ENCODE measurements at places on chromosomes 11 and 22.

DNA sequence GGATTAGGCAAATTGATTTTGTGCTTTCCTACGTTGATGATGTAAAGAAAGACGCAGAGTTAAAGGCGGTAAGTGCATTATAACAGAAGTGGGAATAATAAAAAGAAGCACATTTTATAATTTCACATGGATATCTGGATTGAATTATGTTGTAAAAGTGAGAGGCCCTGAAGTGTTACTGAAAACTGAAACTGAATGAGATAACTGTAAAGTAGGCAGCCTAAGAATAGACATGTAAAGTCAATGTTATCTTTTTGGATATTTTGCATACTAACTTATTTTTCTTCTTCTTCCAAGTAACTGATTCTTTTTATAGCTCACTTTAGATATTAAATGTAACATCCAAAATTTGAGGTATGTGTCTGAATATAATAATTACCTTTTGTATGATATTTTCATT lies 28.3 kb downstream of the ANO5 start:
- DNase-seq: no peak

DNA sequence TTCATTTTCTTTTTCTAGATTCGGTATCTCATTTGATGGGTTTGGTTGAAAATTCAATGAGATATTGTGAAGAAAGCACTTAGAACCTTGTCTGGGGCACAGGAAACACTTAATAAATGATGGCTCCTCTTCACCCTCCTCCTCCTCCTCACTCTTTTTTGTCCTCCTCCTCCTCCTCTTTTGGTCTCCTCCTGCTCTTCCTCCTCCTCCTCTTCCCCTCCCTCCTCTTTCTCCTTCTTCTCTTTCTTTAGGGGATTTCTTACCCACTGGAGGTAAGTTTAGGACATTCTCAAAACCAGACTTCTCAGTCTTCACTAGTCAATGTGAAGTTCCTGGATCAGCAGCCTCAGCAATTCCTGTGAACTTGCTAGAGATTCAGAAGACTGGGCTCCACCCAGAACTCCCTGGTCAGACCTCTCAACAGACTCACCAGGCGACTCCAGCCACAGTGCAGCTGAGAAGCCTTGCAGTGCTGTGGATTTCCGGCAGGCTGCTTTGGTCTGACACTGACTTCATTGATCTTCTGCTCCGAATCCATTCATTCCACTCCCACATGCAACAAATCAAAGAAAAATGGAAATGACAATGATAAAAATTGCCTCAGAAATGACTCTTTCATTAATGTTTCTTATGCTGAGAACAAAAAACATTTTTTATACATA lies 368.6 kb upstream of the B3GAT1 start:
- DNase-seq: no peak

DNA sequence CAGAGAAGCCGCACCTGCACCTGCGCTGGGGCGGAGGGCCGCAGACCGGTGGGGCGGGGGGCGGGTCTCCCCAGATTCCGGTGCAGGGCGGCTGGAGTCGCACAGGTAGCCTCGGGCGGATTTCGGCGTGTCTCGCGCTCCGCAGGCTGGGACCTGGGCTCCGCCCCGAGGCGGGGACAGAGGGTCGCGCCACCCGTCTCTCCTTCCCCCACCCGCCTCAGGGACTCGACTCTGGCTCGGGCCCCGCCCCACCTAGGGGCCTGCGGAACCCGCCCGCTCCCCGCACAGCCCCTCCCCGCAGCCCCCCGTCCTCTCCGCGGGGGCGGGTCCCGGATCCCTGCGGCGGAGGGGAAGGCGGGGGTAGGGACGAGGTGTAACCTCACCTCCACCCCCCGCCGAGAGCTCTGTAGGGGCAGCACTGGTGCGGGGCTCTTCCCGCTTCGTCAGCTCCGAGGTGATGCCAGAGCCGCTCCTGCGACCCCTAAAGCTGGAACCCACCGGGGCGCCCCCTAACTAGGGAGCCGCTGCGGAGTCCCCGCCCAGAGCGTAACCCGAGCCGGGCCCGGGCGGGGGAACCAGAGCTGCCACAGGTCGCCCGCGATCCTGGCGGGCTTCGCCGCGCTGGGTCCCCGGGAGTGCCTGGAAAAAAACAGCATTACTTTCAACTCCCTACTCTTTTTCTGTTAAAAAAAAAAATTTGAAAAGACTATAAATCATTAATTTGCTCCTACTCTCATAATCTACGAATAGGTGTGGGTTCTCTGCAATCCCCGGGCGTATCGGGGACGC lies at the start of gene SLC29A2:
SLC29A2 (minus strand) TSS at position 134 of the 789 bp plus-strand sequence. CDS start 169 bp downstream, outside the sequence.
- peak; percentile 93 for DNase-seq

DNA sequence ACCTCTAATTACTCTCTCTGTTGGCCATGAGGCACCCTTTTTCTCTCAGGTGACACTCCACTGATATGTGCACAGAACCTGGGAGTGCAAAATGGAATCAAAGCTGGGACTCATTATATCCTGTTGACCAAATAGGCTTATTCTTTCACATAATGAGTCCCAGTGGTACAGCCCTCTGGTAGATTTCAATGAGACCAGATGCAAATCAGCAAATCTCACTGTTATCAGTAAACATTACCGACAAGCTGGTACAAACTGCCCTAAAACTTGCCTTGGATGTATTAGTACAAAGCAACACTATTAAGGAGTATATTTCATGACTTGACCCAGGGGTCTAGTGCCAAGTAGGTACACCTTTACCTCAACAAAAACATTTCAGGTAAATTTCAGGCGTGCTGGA lies 128.3 kb downstream of the DDX10 start:
- no peak for DNase-seq

- DNase-seq: no peak
Observed at GRCh38 chr22:21760640-21761039, 25.0 kb upstream of the YPEL1 start.

All from HAP-1 (cell line).